PC-9 (cell line): ENCODE measurements at places on chromosomes 12 and 14.

DNA sequence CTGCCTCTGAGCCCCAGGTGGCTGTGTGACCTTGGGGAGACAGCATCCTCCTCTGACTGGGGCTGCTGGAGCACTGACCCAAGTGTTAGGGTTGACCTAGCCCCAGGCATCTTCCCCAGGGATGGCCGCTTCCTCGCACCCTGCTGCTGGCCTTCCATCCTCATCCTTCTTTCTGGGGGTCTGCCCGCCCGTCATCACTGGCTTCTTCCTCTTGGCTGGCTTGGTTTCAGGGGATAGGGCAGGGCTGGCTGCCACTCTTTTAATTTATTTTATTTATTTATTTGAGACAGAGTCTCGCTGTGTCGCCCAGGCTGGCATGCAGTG lies 3.5 kb downstream of the TEDC1 start:
- DNase-seq = no peak

GRCh38 chr12:6198556-6198955 lies 1.6 kb upstream of the CD9 start:
- no peak for DNase-seq

- DNase-seq = no peak
Observed at GRCh38 chr14:64763085-64763782, 59.0 kb downstream of the PLEKHG3 start.

- peak; percentile 68 for DNase-seq
Observed at GRCh38 chr14:103260629-103261124, 73.4 kb upstream of the EIF5 start.

- no peak for DNase-seq
Observed at GRCh38 chr12:108271951-108272872, 66.9 kb downstream of the CMKLR1 start.
